Caco-2 (cell line): ENCODE measurements at places on chromosomes 3 and 15. TPM values are rescaled to one million over a fixed set of nuclear protein-coding genes. Genes with fewer than 3 reads are reported as not detected.
A peak's percentile ranks its signal among the peaks of the same experiment; 100 is the strongest.

- H3K36me3 ChIP-seq = no peaks in the 10 kb centered on the region
- H3K4me3 ChIP-seq = no peak overlapping the region
- no peaks in the 10 kb centered on the region; the same call in none of the 2 replicates for H3K27me3 ChIP-seq
- H3K27ac ChIP-seq = no peak overlapping the region
Measured at GRCh38 chr15:81308260-81308659, 15.7 kb downstream of the STARD5 start.

GRCh38 chr15:75068748-75069147 is 45.4 kb downstream of the PPCDC start:
- H3K36me3 ChIP-seq = no peaks in the 10 kb centered on the region
- H3K27ac ChIP-seq = peak overlapping the region; percentile 27
- no peaks in the 10 kb centered on the region for H3K27me3 ChIP-seq

DNA sequence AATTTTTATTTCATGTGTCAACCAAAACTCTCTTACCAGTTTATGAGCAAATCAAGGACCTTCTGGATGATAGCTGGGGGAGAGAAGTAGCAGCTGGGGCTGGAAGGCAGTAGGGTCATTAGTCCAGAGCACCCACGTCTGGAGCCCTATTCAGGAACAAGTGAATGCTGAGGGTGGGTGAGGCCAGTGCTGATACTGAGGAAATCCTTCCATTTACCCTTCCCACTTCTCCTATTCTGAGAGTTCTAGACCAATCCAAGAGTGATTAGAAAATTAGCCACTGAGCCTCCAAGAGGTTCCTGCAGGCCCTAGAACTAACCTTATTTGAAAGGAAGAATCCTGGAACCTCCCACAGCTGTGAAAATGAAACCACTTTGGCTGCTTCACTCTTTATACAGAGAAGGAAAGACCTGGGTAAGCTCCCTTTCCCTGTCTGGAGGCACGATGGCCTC is 46.2 kb upstream of the VILL start:
- peak overlapping the region; percentile 69 for H3K27ac ChIP-seq
- H3K4me1 ChIP-seq = peaks cover 39% of the 10 kb centered on the region
- no peak for DNase-seq
- no peaks in the 10 kb centered on the region for H3K36me3 ChIP-seq

- DNase-seq = no peak
- no peaks in the 10 kb centered on the region for H3K27me3 ChIP-seq
- H3K4me3 ChIP-seq = no peak overlapping the region
- no peaks in the 10 kb centered on the region for H3K36me3 ChIP-seq
- H3K4me1 ChIP-seq = 0 out of 2 replicates have a peak, but pooled peaks cover 4% of the 10 kb centered on the region
- no peak overlapping the region for H3K27ac ChIP-seq
Measured at GRCh38 chr15:39629371-39629770, 48.5 kb downstream of the THBS1 start.

GRCh38 chr3:150401285-150401684 is 6.8 kb upstream of the TSC22D2 start:
- no peak for DNase-seq
- no peaks in the 10 kb centered on the region for H3K27me3 ChIP-seq
- no peak overlapping the region for H3K27ac ChIP-seq
- H3K36me3 ChIP-seq = no peaks in the 10 kb centered on the region
- no peak overlapping the region for H3K4me3 ChIP-seq

GRCh38 chr3:185939721-185940120 is 1.9 kb upstream of the TRA2B start:
- H3K36me3 ChIP-seq = no peaks in the 10 kb centered on the region
- peaks cover 18% of the 10 kb centered on the region for H3K4me1 ChIP-seq
- DNase-seq = no peak
- H3K27ac ChIP-seq = peak overlapping the region; percentile 42

- no peaks in the 10 kb centered on the region for H3K27me3 ChIP-seq
- H3K36me3 ChIP-seq = no peaks in the 10 kb centered on the region
- no peak overlapping the region for H3K4me3 ChIP-seq
- DNase-seq = no peak
Measured at GRCh38 chr3:167318306-167318705, 61.8 kb downstream of the ZBBX start.

- peak overlapping the region; percentile 55 for H3K27ac ChIP-seq
- H3K36me3 ChIP-seq = no peaks in the 10 kb centered on the region
Measured at GRCh38 chr3:182979674-182980191, 605 bp downstream of the DCUN1D1 start.

- H3K36me3 ChIP-seq = no peaks in the 10 kb centered on the region
- no peak overlapping the region for H3K4me3 ChIP-seq
Measured at GRCh38 chr3:155748611-155749365, 3.9 kb upstream of the PLCH1 start.

DNA sequence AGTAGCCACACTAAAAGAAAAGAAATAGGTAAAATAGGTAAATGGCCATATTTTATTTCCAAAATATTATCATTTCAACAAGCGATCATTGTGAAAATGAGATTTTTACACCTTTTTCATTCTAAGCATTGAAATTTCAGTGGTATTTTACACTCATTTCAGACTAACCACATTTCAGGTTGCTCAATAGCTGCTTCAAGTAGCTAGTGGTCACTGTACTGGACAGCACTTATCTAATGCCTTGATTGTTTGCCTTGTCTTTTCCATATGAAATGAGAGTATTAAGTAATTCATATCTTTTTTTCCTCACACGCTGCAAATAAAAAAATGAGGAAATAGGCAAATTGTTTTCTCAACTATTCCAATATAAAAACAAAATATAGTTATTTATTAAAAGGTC is 332.8 kb downstream of the NLGN1 start:
- H3K27me3 ChIP-seq = no peaks in the 10 kb centered on the region
- no peak for DNase-seq
- no peaks in the 10 kb centered on the region for H3K36me3 ChIP-seq
- H3K27ac ChIP-seq = no peak overlapping the region

DNA sequence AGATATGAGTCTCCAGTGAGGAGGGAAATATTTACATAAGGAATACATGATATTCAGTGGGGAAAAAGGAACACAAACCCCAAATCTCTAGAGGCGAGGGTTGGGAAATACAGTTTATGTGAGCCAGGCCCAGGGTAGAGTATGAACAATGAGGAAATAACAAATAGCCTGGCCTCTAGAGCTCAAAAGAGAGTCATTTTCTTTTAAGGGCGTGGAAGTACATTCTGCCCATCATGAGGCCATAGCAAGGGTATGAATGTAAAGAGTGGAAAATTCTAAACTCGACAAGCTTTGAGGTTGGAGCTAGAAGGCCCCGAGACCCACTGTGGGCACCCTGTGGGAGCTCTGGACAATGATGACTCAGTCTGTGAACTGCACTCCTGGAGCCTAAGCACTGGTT is 27.8 kb upstream of the IGF2BP2 start:
- no peaks in the 10 kb centered on the region for H3K4me1 ChIP-seq
- H3K4me3 ChIP-seq = no peak overlapping the region
- no peak overlapping the region for H3K27ac ChIP-seq
- no peaks in the 10 kb centered on the region for H3K36me3 ChIP-seq
- DNase-seq = no peak

- peaks cover 14% of the 10 kb centered on the region for H3K4me1 ChIP-seq
- no peaks in the 10 kb centered on the region for H3K36me3 ChIP-seq
- no peak overlapping the region for H3K4me3 ChIP-seq
Measured at GRCh38 chr15:77659350-77660321, 26.9 kb upstream of the LINGO1 start.

DNA sequence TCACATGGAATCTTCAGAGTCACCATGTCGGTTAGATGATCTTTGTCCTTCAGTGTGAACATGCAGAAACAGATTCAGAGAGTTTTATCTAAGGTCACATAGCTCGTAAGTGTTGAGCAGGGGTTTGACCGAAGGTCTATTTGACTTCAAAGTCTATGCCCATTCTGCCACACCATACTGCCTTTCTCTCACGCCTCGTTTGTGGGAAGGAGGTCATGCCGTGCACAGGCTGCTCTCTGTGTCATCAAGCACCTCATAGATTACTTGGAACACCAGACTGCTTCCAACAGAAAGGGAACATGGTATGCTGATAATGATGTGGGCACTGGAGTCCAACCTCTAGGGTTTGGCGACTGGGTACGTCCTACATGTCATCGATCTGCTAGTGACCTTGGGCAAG is 128.8 kb downstream of the SV2B start:
- no peaks in the 10 kb centered on the region for H3K27me3 ChIP-seq

DNA sequence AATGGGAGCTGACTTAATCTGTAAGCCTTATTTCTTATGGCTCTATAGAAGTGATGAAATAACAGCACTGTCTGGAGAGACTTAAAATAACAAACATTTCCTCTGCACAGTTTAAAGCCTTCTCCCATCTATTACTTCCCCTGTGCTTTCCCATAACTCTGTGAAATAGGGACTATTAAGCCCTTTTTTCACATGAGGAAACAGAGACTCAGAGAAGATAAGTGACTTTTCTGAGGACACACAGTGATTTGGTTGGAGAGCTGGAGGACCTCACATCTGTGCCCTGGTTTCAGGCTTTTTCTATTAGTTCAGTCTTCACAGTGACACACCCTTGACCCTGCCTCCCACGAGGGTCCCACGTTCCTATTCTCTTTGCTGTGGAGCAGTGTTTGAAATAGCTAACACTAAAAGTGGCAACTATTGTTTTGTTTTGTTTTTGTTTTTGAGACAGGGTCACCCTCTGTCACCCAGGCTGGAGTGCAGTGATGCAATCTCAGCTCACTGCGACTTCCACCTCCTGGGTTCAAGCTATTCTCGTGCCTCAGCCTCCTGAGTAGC is 82.9 kb downstream of the ST6GAL1 start:
- no peaks in the 10 kb centered on the region for H3K27me3 ChIP-seq
- no peak overlapping the region for H3K4me3 ChIP-seq
- peaks cover 7% of the 10 kb centered on the region; the same call in 1 of the 2 replicates for H3K4me1 ChIP-seq
- DNase-seq = no peak

DNA sequence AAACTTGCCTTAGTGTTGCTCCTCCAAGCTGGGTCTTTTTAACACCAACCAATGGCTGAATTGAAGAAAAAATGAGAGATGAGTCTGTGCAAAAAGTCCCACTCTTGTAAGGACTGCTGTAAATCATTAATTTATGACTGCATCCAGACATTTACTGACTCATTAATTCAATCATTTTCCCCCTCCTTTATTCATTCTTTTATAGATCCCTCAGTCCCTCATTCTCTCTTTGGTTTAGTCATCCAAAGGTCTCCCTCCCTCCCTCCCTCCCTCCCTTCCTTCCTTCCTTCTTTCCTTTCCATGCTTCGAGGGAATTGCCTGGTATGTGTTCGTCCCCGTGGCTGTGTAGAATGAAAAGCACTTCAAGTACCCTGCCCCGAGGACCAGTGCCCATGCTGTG is 35.3 kb upstream of the MRPS22 start:
- no peak for DNase-seq
- H3K36me3 ChIP-seq = no peaks in the 10 kb centered on the region
- H3K27ac ChIP-seq = no peak overlapping the region
- H3K4me1 ChIP-seq = peaks cover 13% of the 10 kb centered on the region

DNA sequence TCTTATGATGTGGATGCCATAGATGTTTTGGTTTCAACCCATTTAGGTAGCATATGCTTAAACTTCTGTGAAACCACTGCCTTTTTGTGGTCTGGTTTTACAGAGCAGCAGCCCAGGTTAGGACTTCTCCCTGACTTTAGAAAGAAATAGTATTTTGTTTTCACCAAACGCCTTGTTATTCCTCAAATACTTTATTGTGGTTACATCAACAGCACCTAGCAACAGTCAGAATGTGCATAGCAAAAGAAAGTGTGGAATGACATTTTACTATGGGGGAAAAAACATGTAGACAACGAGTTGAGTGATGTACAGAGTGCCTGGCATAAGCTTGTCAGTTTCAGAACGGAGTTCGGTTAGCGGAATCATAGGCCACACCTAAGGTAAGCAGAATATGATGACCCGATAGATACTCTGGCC is 159.2 kb downstream of the TPRG1 start:
- H3K27ac ChIP-seq = no peak overlapping the region
- no peak overlapping the region for H3K4me3 ChIP-seq
- H3K27me3 ChIP-seq = no peaks in the 10 kb centered on the region
- no peak for DNase-seq
- H3K36me3 ChIP-seq = no peaks in the 10 kb centered on the region
- H3K4me1 ChIP-seq = no peaks in the 10 kb centered on the region

DNA sequence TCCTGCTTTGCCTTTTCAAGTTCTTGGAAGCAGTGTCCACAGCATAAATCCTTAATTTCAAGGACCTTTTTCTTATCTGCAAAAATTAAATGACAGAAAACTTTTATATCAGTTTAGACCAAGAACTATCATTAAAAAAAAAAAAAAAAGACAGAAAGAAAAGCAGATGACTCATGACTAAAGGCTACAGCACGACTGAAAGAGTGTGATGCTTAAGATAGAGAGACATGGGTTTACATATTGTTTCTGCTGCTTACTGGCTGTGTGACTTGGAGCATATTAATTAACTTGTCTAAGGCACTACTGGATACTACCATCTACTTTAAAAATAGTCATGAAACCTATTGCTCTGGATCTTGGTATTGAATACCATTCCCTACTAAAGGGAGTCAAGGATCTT is 62.3 kb downstream of the CEP152 start:
- no peak for DNase-seq
- no peaks in the 10 kb centered on the region for H3K27me3 ChIP-seq
- H3K4me1 ChIP-seq = no peaks in the 10 kb centered on the region
- H3K27ac ChIP-seq = no peak overlapping the region
- no peaks in the 10 kb centered on the region for H3K36me3 ChIP-seq

DNA sequence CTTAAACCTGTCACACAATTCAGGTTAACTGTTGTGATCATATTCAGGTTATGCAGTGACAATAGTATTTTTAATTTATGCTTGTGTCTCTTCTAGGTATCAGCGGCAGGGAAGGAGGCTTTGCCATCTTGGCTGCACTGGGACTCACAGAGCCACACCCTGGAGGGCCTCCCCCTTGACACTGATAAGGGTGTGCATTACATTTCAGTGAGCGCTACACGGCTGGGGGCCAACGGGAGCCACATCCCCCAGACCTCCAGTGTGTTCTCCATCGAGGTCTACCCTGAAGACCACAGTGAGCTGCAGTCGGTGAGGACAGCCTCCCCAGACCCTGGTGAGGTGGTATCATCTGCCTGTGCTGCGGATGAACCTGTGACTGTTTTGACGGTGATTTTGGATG is 23.6 kb upstream of the BSN start:
- DNase-seq = no peak
- no peak overlapping the region for H3K4me3 ChIP-seq
- H3K36me3 ChIP-seq = no peaks in the 10 kb centered on the region; the same call in 1 of the 2 replicates
- H3K27ac ChIP-seq = no peak overlapping the region
- no peaks in the 10 kb centered on the region for H3K4me1 ChIP-seq
- H3K27me3 ChIP-seq = no peaks in the 10 kb centered on the region

- H3K27ac ChIP-seq = no peak overlapping the region
- no peak overlapping the region for H3K4me3 ChIP-seq
Measured at GRCh38 chr15:46646490-46646889, 1011.7 kb downstream of the SQOR start.

SNX22 gene
- 0.91 and 1.2 TPM in 2 replicates for total RNA-seq

SUSD5 gene
- not detected in 2 replicates for total RNA-seq

XXYLT1 gene
- total RNA-seq = 12.2 and 14.2 TPM in 2 replicates

ACVR2B gene
- total RNA-seq = 20.8 and 21.4 TPM in 2 replicates

HCLS1 gene
- 0.45 and 1.00 TPM in 2 replicates for total RNA-seq

ACTRT3 gene
- not detected in 2 replicates for total RNA-seq

PPP2R3A gene
- 9.5 and 10.2 TPM in 2 replicates for total RNA-seq

ITGA11 gene
- total RNA-seq = 0.18 TPM in 1 of 2 replicates, not detected in the other

CCRL2 gene
- total RNA-seq = 0.44 and 1.0 TPM in 2 replicates

HRG gene
- 0.12 TPM in 1 of 2 replicates, not detected in the other for total RNA-seq
